Vagina (tissue), 2 donors: ENCODE measurements at places on chromosomes 2 and 18. TPM values are rescaled to one million over a fixed set of nuclear protein-coding genes. Genes with fewer than 3 reads are reported as not detected.

GRCh38 chr18:70840649-70841048 lies 551.8 kb downstream of the SOCS6 start:
- no peak for DNase-seq

FBXO48 gene
- 1.2 TPM for total RNA-seq

GRCh38 chr2:180446492-180446891 lies 439.4 kb upstream of the CWC22 start:
- no peak for DNase-seq

STK17B gene
- total RNA-seq, result 24.3 TPM

- no peak for DNase-seq
These were observed 287.9 kb downstream of the ETAA1 start for GRCh38 chr2:67684991-67685390.

DNA sequence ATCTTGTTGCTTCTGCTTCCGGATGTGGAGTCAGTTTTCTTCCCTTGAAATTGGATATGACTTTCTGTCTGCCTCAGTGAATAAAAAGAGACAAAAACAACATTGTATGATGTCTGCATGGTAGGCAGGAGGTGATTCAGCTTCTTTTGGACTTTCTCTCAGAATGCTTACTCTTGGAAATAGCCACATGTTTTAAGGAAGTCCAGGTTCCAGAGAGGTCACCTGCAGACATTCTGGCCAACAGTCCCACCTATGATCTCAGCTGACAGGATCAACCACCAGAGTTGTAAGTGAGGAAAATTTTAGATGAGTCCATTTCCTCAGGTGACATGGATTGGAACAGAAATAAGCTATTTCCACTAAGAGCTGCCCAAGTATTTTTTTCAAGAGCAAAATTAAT lies 508.7 kb upstream of the FAM98A start:
- no peak for DNase-seq

TRAK2 gene
- total RNA-seq, result 25.8 TPM

GRCh38 chr2:70918016-70918415 lies 17.7 kb upstream of the ATP6V1B1 start:
- DNase-seq, result no peak

SLC16A14 gene
- total RNA-seq, result 9.8 TPM

SLC30A3 gene
- total RNA-seq, result 1.2 TPM

VSNL1 gene
- 19.2 TPM for total RNA-seq

DNA sequence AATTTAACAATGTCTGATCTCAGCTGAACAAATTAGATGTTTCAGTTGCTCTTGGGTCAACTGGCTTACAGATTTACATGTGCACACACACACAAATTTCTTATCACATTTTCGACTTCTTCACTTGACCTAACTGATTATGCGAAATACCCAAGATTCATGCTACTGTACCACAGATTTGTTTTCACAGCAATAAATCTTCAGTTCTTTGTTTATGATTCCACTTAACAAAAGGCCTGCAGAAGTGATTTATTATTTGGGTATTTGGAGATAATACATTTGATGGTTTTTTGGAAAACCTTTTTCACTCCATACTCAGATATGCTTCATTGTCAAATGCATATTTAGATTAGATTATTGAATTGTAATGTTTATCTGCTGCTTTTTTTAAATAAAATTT lies 129.0 kb downstream of the GALNT1 start:
- DNase-seq, result no peak

LOXHD1 gene
- total RNA-seq, result not detected

PLA2R1 gene
- 24.3 TPM for total RNA-seq

DNA sequence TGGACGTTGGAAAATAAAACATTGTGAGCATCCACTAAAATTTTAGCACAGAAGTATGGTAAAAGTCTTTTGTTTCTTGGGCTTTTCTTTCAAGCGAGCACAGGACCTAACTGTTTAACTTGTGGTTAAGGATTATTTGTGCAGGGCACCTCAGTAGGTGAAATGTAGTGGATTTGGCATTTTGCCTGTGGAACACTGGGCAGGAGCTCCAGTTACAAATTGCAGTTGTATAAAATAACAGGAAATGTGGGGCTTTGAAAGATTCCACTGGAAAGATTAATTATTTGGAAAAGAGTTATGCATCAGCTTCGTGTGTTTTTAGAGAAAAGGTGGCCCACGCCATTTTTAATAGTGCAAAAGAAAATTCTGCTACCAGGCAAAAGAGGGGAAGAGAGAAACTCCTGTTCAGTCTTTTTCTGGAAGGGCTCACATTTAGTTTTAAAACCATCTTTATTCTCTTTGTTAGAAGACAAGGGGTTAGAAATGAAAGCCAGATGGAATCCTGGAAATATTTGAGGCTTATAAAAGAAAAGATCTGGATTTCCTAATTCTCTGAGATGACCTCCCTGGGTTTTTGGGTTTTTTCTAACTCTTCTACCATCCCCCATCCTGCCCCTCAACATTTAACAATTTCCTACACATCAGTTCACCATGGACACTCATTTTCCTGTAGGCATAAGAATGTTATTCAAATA lies 144.3 kb upstream of the SERTAD2 start:
- DNase-seq, result no peak

DNA sequence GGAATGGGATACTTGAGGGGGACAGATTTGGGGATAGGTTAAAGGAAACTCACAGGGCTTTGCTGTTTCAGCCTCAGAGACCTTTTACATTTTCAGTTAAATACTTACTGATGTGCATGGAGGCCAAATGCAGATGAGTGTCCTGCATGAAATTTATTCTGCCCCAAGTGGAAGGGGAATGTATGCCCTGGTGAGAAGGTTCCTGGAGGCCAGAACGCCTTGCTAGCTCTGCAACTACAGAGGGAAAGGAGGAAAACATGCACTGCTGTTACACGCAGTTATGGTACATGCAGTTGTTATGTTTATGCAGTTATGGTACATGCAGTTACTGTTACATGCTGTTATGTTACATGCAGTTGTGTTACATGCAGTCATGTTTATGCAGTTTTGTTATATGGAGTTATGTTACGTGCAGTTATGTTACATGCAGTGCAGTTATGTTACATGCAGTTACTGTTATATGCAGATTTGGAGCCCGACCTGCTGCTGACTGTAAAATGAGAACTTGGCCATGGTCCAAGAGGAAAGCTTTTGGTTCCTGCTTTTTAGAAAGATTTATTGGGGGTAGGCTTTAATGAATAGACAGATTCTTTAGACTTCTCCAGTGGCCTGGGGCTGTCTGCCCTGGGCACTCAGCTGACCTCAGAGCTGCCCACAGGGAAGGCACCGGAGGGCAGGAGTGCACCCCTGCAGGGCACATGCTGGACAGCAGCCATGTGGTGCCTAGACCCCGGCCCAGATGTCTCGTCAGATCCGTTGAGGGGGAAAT lies 84.1 kb downstream of the LDLRAD4 start:
- DNase-seq, result no peak

GRCh38 chr2:234341306-234341985 lies 155.4 kb downstream of the ARL4C start:
- DNase-seq, result no peak

ERFE gene
- total RNA-seq, result not detected

DNA sequence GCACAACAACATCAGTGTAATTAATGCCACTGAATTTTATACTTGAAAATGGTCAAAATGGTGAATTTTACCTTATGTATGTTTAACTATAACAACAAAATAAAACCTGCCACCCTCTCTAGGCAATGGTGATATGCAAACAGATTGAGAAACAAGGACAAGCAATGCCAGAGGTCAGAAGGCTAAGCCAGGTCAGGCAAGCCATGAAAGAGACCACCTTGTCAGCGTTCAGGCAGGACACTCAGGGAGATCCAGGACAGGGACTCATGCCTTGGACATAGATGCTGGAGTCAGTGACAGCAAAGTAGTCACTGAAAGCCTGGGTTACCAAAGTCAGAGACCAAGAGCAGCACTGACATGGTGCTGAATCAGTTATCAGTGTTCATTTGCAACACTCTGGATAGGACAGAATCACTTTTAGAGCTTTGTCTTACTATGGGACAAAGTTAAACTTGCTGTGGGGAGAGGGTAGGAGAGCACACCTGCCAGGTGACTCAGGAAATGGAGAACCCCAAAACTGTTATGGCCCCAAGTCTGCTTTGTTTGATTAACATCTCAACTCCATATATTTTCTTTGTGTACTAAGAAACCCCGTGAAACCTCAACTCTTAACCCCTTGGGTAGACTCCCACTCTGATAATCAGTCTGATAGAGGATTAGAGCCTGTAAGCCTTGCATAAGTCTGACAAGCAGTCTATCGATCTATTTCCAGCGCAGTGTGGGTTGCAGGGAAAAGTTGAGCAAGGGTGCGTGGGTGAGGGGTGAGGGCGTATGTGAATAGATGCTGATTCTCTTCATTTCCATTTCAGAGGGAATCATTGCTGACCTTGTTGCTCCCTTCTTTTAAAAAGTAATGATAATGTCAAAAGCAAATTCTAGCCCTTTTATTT lies 48.7 kb upstream of the ZNF385B start:
- DNase-seq, result no peak

FABP1 gene
- total RNA-seq, result not detected

DNA sequence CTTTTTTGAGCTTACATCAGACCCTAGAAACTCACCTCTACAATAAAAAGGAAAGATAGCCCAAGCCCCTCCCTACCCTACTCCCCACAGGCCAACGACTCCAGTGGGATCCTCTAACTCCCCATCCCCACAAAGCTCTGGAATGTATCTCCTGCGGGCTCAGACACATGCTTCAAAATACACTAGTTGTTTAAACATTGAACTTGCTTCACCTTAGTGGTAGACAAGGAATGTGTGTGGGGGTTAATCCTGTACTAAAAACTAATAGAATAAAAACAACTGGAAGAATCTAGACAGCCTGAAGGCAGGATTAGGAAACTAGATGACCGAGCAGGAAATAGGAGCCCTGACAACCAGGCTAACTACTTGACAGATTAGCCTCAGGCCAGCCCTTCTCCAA lies 211.5 kb downstream of the SUCLG1 start:
- DNase-seq, result no peak

FZD7 gene
- 37.1 TPM for total RNA-seq
